Stimulated activated CD4-positive, alpha-beta T cell treated with anti-CD3 and anti-CD28 coated beads, Interleukin-2, amount 100 ng/mL, for 24 hours (primary cell): ENCODE measurements at places on chromosomes 12 and 14.

GRCh38 chr12:101077791-101078528 is 132.1 kb downstream of the SLC5A8 start:
- DNase-seq = no peak

DNA sequence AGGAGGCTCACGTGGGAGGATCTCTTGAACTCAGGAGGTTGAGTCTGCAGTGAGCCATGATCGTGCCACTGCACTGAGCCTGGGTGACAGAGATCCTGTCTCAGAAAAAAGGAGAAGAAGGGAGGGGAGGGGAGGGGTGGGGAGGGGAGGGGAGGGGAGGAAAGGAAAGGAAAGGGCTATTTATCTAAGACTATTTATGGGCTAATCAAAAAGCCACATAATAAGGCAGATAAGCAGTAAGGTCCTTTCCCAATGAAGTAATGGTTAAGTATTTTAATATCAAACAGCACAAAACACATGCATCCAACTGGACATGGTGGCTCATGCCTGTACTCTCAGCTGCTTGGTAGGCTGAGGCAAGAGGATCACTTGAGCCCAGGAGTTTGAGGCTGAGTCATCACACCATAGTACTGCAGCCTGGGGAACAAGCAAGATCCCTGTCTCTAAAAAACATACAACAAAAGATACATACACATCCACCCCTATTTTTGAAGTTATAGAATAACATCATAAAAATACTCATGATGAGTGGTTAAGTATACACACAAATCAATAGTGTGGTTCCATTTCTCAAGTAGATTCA is 9.7 kb downstream of the PAWR start:
- no peak for DNase-seq

DNA sequence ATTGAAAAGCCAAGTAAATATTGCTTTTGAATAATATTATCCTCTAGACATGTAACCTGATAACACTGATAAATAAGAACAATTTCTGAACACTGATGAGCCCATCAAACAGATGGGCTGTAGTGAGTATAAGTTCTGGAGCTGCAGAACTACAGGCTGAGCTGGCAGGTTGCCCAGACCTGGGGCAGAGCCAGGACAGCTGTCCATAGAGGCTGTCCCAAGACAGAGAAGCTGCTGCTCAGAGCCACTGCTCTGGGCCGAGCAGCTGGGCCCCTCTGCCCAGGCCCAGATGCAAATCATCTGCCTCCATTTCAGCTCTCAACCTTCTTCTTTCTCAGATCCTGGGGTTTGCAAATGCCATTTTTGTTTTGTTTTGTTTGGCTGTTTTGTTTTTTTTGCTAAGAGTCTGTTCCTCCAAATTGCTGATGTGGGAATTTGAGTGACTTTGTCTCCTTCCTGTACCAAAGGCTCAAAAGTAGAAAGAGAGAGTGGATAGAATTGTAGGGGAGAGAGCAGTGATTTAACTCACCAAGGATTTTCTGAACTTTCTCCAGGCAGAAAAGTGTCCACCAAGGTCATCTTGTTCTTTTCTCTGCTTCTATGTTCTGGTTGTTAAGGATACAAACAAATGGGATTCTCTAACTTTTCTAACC is 4.0 kb upstream of the TESPA1 start:
- DNase-seq = no peak

- no peak for DNase-seq
Measured at GRCh38 chr14:72643317-72643801, 250.5 kb downstream of the DPF3 start.

DNA sequence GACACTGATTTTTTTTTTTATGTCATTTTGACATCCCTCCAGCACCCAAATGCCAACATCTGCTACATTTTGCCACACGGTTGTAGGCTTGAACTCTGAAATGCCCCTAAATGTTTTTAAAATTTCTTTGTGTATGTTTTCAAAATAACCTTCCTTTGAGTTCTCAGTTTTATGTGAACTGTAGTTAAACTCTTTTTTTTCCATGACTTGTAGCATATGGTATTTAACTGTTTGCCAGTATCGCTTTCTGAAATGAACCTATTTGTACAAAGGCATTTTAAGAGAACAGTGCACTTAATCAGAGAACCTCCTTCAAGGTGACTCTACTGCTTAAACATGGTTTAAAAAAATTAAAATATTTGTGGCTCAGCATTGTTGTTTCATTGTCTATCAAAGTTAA is 61.5 kb downstream of the PDE3A start:
- no peak for DNase-seq

- no peak for DNase-seq
Measured at GRCh38 chr12:77488041-77488620, 342.6 kb upstream of the NAV3 start.
